Stimulated activated CD8-positive, alpha-beta memory T cell treated with anti-CD3 and anti-CD28 coated beads, Interleukin-4, amount 100 ng/mL, for 4 hours (primary cell): ENCODE measurements at places on chromosomes 16 and 17.

DNA sequence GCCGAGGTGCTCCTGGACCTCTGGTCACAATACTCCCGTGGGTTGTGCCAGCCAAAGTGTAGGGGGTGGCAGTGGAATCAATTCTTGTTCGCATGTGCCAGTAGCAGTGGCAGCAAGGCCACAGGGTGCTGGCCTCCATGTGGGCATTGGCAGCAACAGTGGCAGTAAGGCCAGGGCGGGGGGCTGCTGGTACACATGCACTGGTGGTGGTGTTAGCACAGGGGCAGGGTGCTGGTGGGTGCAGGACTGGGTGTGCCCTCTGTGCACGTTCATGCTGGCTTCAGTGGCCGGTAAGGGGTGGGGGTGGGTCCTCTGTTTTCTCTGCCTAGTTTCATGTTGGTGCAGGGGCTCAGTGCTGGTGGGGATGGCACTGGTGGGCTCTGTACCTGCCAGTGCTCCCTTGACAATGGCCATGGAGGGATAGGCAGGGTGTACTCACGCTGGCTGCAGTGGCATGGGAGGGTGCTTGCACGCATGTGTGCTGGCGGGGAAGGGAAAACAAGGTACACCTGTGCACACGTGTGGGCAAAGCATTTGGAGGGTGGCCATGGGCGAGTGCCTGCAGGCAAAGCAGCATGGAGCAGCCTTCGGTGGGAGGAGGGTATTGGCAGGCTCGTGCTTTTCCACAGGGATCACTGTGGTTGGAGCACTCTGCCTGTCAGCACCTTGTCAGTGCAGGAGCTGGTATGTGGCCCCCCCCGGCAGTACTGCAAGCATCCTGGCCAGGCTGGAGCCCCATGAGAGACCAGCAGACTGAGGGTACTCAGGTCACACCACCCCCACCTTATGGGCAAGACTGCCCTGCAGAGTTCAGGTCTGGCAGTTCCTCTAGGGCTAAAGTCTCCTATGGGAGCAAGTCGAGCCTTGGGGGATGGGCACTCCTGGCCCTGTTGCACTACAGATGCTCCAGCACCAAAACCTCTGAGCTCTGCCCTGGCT, 35.8 kb downstream of the NF1 start:
- no peak for DNase-seq

DNA sequence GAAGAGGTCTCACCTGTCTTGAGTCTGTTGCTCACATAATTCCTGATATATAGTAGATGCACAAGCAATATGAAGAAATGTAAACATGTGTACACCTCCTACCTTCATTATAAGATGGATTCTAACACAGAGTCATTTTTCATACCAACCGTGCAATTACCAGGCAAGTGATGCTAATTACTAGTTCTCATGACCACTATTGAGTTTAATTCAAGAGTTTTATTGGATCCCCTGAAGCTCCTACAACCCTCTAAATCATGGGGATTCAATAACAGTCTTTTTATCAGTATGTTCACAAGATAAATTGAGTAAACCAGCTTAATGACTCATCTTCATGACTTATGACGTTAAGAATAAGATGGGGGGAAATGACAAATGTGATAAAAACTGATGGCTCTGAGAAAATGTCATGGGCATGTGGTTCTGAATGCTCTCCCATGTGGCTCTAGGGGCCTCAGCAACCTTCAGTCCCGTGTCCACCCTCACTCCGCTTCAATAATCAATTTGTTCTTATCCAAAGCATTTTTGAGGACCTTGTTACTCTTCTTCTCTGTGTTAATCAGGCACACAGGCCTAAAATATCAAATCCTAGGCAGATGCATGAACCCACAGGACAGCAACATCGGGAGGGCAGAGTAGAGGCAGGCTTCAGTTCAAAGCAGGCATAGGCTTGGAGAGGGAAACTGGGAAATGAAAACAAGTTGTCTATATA, 42.8 kb downstream of the PRAC1 start:
- no peak for DNase-seq

DNA sequence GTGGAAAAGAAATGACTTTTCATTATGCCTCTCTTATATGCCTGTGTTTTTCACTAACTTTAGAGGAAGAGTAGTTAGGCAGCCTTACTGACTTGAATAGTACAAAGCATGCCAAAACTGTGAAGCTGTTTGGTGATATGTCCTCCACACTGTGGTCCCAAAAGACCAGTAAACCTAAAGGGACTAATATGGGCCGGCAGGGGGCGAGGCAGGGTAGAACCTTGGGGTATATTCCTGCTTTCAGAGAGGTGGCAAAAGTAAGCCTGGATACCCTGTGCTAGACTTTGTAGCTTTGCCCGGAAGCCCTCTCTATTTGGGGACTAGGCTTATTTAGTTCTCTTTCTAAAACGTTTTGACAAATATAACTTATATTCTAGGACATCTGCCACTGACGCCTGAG, 36.5 kb upstream of the VWA3A start:
- DNase-seq = no peak

GRCh38 chr16:83490073-83490472, 317.7 kb upstream of the HSBP1 start:
- no peak for DNase-seq

GRCh38 chr17:27345141-27345904, 51.4 kb downstream of the WSB1 start:
- no peak for DNase-seq

GRCh38 chr17:60902399-60902798, 224.7 kb downstream of the BCAS3 start:
- DNase-seq = no peak
